ENCODE measurements at places on chromosomes 5 and 9.

DNA sequence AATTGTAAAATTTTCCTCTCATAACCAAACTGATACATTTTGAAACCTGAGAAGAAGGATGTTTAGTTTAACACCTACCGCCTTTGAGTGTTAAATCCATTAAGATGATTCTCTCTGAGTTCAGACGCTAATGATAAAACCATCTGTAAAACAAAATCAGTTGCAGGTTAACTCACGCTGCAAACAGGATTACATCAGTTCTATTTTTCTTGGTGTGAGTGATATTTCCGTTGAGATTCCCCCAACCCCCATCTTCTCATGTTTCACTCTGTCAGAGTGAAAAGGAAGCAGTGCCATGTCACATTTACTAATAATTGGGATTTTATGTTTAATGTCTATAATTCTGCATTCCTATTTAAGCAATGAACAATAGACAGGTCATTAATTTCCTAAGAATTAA is 146.5 kb downstream of the FANCC start:
- no peak for DNase-seq

DNA sequence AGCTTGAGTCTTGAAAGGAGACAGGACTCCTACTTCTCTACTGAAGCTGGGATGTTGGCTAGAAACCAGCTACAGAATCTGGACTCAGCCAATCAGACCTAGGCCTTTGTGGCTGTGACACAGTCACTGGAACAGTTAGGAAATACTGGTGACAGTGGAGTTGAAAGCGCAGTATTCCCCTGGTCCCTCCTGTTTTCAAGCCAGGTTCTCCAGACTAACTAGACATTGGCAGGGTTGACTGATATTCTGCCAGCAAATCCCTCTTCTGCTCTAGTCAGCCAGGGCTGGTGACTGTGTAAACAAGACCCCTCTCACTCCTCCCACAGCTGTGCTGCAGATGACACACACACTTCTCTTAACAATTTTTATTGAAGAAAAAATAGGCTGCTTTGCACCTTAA is 8.7 kb downstream of the SHROOM1 start:
- DNase-seq, result no peak

- peak; percentile 29 for DNase-seq
Observed at GRCh38 chr9:68705531-68706362, 707 bp downstream of the PIP5K1B start.

DNA sequence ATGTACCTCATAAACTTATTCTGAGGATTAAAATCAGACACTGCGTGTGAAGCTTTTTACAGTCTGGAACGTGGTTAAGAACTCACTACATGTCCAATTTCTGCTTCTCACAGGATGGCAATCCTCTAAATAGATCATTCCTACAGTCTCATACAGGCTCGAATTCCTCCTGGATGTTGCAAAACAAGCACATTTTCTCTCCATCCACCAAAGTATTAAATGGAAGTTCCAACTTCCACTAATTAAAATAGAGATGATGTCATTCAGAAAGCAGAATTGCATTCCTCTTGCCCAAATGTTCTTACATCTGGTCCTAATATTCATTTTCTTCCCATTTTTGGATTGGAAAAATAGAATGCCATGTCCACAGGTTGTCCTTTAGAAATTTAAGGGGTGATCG is 145.5 kb upstream of the PCA3 start:
- no peak for DNase-seq

GRCh38 chr5:17129093-17129849 is 88.2 kb upstream of the BASP1 start:
- DNase-seq, result no peak

DNA sequence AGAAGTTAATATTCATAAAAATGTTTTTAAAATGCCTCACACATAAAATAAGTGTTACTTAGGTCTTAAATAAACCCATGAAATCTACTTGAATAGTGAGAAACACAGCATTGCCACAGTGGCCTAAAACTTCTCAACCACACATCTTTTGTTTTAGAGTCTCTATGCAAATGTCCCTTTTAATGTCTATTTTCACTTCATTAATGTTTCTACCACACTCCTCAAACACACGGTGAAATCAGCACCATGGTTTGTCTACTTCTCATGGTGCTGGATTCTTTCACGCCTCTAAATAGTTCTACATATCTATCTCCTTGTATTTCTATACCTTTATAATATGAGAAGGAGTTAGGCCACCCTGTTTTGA is 111.2 kb downstream of the EDIL3 start:
- DNase-seq, result no peak

Measured in glutamatergic neuron (in vitro differentiated cells).